ENCODE measurements at places on chromosomes 1 and 21.

DNA sequence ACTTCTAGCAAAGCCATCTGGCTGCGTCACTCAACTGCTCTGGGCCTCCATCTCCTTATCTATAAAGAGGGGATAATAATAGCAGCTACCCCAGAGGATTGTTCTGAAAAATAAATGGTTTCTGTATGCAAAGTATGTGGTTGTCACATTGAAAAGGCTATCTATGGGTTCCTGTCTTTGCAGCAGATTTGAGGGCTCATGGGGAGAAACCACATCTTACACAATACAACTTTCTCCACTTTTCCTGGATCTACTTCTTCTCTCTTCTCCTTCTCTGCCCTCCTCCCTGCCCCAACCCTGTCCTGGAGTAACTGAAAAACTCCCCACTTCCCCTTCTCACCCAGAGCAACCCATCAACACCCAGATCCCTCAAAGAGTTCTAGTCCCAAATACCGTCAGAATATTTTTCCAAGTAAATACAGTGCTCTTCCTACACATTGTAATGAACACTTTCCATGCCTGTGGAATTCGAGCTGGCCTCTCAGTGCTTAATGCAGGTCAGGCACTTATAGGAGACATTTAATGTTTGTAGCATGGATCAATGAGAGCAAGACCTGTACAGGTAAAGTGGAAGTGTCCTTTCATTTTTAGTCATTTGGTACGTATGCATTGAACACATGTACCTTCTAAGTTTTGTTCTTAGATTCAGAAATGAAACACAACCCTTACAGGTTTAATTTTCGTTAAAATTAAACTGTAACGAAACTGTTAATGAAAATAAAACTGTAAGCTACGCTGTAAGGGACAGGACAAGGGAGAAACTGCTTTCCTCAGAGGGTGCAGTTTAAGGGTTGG, 131.9 kb downstream of the AK5 start:
- DNase-seq: no peak

DNA sequence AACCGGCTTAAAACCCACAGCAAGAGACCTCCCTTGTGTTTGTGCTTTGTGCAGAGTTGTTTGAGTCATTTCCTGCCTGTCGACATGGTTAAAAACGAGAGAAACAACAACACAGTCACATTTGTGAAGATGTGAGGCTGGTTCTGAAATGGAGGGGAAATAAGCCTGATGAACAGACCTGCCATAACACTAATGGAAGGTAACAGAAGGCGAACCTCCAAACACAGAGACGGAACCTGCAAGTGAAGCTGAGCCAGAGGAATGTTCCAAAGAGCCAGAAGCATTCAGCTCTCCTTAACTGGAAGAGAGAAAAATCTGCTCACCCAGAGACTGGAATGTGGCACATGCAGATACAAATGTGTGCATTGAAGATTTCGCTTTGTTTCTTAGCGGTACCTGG, 53.2 kb upstream of the RAVER2 start:
- no peak for DNase-seq

GRCh38 chr21:14632359-14632758, 86.2 kb upstream of the SAMSN1 start:
- no peak for DNase-seq

- no peak for DNase-seq
Measured at GRCh38 chr1:175067362-175068106, at the start of gene TNN. TSS of gene TNN (plus strand) at chr1:175067833. CDS start at chr1:175077419, 9,586 bp downstream.

- no peak for DNase-seq
Measured at GRCh38 chr1:54331843-54332463, 74.2 kb downstream of the SSBP3 start.

DNA sequence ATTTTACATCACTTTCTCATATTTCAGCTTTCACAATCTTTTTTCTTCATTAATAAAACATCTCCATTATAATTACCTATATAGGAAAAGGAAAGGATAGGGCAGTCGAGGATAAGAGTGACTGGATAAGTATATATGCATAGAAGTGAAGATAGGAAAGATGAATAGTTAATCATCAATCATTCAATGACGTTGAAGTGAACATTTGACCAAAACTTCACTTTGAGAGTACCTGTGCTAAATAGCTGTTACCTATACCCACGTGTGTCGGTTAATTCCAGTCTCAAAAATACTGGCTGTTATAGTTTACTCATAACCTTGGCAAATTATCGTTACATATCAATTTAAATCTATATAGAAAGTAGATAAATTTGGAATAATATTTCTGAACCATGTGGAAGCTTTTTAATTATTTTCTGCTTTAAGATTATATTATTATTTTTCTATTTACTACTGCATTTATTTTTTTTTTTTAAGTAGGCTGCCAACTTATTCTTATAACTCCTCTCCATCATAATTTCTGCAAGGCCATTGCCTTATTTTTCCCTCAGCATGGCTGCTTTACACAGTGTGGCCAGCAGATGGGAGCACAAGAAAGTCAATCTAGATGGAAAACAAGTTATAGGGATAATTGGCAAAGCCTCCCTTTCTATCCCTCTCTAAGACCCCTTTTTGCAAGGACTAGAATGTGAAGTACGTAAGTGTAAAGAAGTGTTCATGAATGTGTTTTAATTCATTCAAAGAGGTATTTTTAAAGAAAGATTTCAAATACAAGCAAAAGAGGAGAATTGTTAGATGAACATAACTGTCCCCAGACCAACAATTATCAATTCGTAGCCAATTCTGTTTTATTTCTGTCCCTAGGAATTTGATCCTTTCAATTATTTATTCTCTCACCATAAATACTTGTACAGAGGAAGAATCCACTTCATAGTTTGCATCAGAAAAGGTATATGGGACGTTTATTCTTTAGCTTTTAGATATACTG, 290.4 kb downstream of the KCNT2 start:
- no peak for DNase-seq

GRCh38 chr1:35968396-35968795, 37.5 kb downstream of the AGO3 start:
- DNase-seq: no peak

GRCh38 chr1:89900323-89900722, 79.5 kb downstream of the LRRC8D start:
- no peak for DNase-seq

GRCh38 chr1:10046356-10047085, 13.8 kb downstream of the UBE4B start:
- no peak for DNase-seq

DNA sequence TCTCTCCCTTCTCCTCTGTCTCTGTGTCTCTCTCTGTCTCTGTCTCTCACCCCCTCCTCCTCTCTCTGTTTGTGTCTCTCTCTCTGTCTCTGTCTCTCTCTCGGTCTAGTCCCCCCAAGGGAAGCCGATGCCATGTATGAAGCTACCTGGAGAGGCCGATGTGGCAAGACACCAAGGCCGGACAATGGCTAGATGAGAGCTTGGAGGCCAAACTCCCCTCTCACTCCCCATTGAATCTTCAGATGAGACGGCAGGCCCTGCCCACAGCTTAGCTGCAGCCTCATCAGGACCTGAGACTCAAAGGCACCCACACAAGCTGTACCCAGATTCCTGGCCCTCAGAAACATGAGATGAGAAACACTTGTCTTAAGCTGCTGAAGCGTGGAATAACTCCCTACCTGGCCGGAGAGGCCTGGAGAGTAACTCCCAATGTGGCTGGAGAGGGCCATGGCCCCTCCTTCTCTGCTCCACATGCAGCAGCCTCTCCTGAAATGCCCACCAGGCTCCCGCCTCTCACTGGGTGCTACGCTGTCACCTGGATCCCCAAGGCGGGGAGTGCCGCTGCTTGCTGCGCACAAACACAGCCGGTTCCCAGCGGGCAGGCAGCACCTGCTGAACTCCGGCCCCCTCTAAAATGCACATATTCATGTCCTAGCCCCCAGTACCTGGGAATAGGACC, 7.8 kb upstream of the ACTRT2 start:
- DNase-seq: no peak

- no peak for DNase-seq
Measured at GRCh38 chr1:31792116-31792515, 23.7 kb downstream of the SPOCD1 start.

DNA sequence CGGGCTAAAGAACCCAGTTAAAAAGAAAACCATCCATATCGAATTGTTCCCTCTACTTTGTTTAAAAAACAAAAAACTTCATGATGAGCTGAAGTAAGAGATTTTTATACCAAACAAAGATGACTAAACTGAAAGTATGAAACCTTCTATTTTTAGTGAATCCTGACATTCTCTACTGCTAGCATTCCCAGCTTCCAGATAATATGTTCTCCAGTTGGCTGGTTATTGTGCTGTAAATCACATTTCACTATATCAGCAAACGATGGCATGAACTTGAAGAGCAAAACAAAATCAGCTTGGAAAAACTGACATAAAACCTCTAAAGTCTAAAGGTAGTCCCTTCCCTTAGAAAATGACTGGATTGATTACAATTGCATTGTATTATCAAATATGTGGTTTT, 68.1 kb upstream of the APP start:
- DNase-seq: no peak

DNA sequence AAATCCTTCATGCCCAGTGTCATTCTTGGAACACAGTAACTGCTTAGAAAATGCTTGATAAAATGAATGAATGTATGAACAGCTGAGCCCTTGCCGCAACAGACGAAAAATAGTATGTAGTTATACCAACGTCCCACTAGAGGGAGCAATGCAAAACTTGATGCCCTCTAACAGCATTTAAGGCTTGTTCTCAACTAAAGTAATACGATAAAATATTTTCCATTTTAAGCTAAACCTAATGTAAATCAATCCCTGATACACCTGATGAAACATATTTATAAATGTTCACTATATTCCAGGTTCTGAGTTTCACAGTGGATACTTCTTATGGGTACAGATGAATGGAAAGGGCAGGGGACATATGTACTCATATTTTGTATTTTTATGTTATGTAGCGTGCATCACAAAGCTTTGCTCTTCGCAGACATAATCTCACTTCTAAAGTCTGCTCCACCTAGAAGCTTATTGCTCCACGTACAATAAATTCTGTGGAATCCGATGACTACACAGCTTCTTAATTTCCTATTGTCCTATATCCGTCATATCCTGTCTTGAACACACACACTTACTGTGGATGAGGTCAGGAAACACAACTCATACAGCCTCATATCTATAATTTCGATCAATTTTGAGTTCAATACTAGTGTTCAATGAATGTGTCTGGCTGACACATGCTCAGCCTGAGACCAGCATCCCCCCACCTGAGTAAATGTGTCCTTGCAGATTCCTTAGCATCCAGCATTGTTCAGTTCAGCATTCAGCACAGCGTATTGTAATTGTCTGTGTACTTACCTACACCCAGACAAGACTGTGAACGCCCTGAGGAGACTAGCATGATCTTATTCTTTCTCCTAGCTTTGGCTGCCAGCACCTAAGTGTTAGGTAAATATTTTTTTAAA, 4.4 kb upstream of the UTP25 start:
- DNase-seq: peak; percentile 14

DNA sequence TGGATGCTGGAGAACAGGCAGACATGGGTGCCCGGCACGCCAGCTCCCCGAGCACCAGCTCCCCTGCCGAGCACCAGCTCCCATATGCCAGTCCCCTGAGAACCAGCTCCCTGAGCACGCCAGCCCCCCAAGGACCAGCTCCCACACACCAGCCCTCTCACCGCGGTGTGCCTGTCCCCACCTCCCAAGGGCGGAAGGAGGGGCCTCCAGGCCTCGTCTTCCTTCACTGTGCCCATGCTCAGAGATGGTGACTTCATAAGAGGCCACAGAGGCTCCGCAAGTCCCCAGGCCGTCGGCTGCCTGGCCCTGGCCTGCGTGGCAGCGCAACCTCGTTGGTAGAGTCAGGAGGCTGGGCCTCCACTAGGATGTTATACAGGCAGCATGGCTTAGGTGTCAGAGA, 69.1 kb downstream of the AGPAT3 start:
- no peak for DNase-seq

DNA sequence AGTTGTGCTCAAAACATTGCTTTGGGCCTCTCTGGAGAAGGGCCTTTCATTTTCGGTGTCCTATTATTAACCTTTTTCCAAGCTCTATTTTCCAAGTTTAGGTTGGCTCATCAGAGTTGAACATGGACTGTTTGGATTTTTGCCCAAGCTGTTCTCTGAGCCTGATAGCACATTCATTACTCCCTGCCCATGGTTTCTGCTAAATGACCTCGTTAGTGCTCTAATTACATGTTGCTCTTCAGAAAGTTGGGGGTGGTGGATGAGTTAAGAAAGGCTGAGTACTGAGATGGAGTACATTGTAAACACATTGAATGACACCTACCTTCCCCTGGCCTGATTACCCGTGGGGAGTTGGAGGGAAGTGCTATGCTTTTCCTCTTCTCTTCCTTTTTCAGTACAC, 38.9 kb downstream of the LMO4 start:
- no peak for DNase-seq

DNA sequence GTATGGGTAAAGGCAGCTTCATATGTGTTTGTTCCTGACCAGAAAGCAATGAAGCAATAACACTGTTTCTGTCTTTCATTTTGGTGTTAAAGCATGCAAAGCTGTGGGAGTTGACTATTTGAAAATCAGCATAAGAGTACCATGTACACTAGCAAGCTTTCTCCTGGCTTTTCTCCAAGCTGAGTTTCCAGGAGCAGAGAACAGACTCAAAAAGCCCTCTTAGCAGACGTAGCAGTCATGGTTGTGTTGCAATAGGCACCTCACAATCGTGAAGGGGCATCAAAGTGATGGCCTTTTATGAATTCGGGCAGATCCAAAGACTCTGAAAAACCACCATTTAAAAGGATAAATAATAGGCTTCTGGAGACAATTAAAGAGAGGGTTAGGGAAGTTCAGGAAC, 159.7 kb downstream of the PTGER3 start:
- no peak for DNase-seq

DNA sequence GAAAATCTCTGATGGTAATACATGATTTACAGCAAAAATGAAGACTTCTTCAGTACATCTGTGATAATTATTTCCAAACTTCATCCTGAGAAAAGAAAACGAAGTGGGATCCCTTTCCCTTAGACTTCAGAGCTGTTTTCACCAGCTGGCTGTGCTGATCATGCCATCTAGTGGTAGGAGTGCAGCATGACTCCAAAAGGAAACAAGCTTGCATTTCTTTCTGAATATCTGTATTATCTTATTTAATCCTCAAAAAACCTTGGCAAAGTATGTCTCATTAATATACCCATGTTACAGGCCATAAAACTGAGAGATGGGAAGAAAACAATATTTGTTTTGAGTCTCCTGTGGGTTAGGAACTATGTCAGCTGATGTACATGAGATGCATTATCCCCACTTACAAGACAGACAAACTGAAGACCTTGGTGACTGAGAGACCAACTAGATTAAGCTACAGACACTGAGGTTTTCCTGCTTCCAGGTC, 9.8 kb upstream of the GJA8 start:
- peak; percentile 27 for DNase-seq

Measured in activated CD4-positive, alpha-beta T cell treated with anti-CD3 and anti-CD28 coated beads for 4 hours (primary cell).